ENCODE measurements at places on chromosomes 2 and 18.

- no peaks in the 10 kb centered on the region for H3K4me1 ChIP-seq
- H3K27me3 ChIP-seq, result peaks cover 18% of the 10 kb centered on the region
- DNase-seq, result no peak
These were observed 323.0 kb downstream of the MTX2 start for GRCh38 chr2:176592216-176592615.

DNA sequence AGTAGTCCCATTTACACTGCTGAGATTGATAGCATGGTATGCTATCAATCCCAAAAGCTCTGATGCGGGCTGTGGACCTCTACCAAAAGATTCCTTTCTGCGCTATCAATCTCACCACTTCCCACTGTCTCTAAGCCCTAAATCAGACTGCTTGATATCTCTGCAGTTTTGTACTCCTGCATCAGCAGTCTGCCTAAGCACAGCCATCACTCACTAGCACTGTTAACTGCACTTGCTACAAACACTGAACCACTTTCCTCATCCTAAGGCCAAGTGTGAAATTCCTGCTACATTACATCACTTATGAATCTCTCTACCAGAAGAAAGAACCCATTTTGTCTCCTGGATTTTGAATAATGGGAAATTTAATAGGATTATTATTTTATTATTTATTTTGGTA is 237.0 kb downstream of the HNMT start:
- DNase-seq, result no peak
- H3K27ac ChIP-seq, result no peak overlapping the region
- H3K36me3 ChIP-seq, result no peaks in the 10 kb centered on the region

DNA sequence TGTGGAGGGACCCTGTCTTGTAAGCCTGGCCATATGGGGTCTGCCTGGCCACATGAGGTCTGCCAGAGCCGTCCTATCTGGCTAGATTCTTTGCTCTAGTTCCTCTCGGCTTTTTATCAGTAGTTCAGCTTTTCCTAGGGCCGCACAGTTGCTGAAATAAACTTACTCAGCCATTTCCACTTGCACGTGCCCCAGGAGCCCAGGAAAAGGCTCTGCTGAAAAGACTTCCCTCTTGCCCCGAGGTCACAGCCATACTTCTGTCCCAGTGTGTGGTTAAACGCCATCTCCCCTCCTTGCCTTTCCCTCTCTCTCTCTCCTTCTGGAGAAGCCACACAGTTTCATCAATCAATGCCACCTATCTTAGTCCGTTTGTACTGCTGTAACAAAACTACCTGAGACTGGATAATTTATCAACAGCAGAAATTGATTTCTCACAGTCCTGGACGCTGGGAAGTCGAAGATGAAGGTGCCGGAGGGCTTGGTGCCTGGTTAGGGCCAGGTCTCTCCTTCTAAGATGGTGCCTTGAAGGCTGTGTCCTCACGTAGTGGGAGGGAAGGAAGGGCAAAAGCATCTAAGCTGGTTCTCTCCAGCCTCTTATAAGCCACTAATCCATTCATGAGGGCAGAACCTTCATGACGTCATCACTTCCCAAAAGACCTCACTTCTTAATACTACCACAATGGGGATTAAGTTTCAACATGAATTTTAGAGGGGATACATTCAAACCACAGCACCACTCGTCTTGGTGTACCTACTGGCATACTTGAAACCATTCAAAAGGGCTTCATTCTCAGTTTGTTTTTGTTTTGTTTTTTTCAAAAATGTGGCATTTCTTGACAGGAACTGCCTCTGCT is 11.2 kb upstream of the GALM start:
- no peak overlapping the region for H3K4me3 ChIP-seq
- no peaks in the 10 kb centered on the region for H3K36me3 ChIP-seq
- no peak for DNase-seq
- H3K4me1 ChIP-seq, result peaks cover 13% of the 10 kb centered on the region
- no peak overlapping the region for H3K27ac ChIP-seq
- peaks cover 11% of the 10 kb centered on the region for H3K27me3 ChIP-seq

DNA sequence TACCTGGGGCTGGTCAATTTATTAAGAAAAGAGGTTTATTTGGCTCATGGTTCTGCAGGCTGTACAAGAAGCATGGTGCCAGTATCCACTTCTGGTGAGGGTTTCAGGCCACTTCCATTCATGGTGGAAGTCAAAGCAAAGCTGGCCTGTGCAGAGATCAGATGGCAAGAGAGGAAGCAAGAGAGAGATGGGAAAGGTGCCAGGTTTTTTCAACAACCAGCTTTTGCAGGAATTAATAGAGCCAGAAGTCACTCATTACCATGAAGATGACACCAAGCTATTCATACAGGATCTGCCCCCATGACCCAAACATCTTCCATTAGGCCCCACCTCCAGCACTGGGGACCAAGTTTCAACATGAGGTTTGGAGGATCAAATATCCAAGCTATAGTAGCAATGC is 56.8 kb upstream of the ST3GAL5 start:
- peaks cover 8% of the 10 kb centered on the region for H3K36me3 ChIP-seq
- no peak overlapping the region for H3K4me3 ChIP-seq
- DNase-seq, result no peak
- no peak overlapping the region for H3K27ac ChIP-seq
- no peaks in the 10 kb centered on the region for H3K4me1 ChIP-seq

- H3K27ac ChIP-seq, result no peak overlapping the region
- H3K4me3 ChIP-seq, result no peak overlapping the region
- H3K27me3 ChIP-seq, result no peaks in the 10 kb centered on the region
- no peaks in the 10 kb centered on the region for H3K4me1 ChIP-seq
- no peak for DNase-seq
- H3K36me3 ChIP-seq, result no peaks in the 10 kb centered on the region
These were observed 198.7 kb downstream of the DOK6 start for GRCh38 chr18:69599377-69599776.

All from activated B cell treated with CpG ODN at 0.5 μM for 24 hours (primary cell).